NCI-H524 treated with DMSO at 0.1 percent for 48 hours (cell line): ENCODE measurements at places on chromosomes 16 and 17.

GRCh38 chr17:78738698-78739097, 43.4 kb downstream of the CYTH1 start:
- no peak for DNase-seq

DNA sequence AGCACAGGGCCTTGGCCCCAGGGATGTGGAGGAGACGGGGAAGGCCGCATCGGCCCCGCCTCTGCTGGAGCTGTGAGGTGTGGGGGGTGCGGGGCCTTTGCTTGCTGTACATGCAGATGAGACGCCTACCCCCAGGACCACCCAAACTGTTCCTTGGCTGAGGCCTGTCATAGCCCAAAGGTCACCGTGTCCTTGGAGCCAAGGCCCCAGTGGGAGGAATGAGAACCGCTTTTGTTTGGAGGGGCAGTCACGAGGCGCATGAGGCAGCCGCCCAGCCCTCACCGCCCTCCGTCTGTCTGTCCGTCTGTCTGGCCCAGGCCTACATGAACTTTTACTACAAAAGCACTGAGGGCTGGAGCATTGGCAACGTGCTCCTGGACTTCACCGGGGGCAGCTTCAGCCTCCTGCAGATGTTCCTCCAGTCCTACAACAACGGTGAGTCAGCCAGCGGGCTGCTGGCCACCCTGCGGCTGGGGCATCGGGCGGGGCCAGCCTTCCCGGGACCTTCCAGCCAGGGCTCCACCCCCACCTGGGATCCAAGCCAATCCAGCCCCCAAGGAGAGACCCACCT, 8.8 kb downstream of the TAX1BP3 start:
- no peak for DNase-seq

DNA sequence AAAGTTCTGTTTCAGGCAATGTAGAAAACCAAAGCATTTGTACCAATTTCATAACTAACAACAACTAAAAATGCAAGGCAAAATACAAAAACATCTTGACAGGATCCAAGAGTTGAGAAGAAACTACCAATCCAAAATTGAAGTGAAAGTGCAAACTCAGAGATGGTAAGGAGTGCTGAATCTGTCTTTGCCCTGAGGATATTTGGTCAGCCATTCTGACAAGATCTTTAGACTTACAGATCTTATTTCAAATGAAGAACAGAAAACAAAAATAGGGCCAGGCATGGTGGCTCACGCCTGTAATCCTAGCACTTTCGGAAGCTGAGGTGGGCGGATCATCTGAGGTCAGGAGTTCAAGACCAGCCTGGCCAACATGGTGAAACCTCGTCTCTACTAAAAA, 412.8 kb downstream of the ZFHX3 start:
- no peak for DNase-seq

- DNase-seq: no peak
Observed at GRCh38 chr16:31177136-31177535, 2.8 kb upstream of the FUS start.

DNA sequence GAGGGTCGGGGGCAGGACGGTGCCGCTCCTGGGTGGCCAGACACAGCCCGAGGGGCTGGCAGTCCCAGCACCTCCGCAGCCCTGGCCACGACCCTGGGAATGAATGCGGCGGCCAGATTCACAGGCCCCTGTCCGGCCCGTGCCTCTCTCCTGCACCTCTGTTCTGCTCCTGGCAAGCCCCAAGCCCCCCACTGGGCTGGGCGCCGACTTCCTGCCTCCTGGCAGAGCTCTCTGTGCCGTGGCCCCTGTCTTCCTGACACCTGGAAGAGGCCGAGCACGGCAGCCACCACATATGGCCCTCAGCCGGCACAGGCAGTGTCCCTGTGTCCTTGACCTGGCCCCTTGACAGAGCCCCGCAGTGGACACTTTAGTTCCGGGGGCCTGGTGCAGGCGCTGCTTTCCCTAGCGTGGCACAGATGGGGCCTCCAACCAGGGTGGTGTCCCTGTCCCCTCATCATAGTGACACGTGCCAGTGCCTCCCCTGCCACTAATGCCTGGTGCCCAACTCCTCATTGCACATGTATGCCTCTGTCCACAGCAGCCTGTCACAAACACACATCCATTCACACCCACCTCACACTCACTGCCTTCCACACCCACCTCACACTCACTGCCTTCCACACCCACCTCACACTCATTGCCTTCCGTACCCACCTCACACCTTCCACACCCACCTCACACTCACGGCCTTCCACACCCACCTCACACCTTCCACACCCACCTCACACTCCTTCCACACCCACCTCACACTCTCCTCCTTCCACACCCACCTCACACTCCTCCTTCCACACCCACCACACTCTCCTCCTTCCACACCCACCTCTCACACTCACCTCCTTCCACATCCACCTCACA, 110.6 kb upstream of the PLCG2 start:
- no peak for DNase-seq

GRCh38 chr17:37176723-37177122, 199.1 kb upstream of the C17orf78 start:
- DNase-seq: no peak

GRCh38 chr16:12366313-12366712, 389.8 kb downstream of the SNX29 start:
- no peak for DNase-seq

DNA sequence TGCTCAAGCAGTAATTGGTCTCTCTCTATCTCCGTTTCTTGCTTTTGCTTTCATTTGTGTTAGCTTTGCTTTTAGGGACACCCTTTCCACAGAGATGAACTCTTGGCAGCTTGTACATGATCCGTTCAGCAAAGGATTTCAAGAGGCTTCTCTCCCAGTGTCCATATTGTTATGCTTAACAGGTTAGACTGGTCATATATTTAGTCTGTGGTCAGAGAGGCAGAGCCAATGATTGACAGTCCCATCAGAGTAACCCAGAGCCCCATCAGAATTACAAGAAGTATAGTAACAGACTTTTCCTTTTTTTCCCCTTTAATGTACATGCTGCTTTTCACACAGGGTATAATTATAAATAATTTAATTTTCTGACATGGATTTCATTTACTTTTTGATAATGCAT, 34.4 kb downstream of the GDPD1 start:
- DNase-seq: no peak

DNA sequence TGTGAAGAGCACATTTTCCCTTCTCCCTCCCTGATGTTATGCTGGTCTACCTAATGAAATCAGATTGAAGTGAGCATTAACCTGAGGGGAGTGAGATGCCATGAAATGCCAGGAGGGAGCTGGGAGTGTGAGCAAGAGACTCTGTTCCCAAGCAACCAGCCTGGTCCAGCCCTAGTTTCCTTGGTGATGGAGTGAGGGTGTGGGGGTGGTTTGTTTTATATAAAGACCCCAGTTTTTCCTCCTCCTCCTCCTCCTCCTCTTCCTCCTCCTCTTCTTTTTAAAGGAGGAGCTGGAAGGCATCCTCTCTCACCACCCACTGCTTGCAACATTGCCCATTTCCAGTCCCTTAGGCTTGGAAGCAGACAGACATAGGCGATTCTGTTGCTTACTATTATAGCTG, 97.1 kb downstream of the DNAH3 start:
- DNase-seq: no peak
